ENCODE measurements at places on chromosomes 1 and 21.
A peak's percentile ranks its signal among the peaks of the same experiment; 100 is the strongest.

GRCh38 chr1:214550013-214550856 lies 1.2 kb downstream of the PTPN14 start:
- DNase-seq: peak; percentile 64

GRCh38 chr21:37415939-37416338 lies 49.4 kb downstream of the DYRK1A start:
- no peak for DNase-seq

- DNase-seq: peak; percentile 97
Measured at GRCh38 chr1:210250998-210251679, 18.5 kb downstream of the SERTAD4 start.

DNA sequence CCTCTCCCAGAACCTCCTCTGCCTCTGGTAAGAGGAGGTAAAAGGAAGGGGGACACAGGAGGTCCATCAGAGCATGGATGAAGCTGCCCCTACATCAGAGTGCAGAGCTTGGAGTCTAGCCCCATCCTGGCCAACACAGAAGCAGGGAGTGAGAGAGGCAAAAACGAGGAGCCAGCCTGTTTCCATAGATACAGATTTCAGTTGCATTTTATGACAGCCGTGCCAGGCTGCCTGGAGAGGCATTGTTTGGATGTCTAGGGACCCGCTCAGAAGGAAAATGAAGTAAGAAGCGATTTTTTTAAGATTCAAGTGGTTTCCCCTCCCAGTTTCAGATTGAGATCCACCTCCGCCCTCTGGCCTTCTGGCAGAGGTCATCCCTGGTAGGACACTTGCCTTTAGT lies 11.5 kb upstream of the GJA8 start:
- DNase-seq: no peak

DNA sequence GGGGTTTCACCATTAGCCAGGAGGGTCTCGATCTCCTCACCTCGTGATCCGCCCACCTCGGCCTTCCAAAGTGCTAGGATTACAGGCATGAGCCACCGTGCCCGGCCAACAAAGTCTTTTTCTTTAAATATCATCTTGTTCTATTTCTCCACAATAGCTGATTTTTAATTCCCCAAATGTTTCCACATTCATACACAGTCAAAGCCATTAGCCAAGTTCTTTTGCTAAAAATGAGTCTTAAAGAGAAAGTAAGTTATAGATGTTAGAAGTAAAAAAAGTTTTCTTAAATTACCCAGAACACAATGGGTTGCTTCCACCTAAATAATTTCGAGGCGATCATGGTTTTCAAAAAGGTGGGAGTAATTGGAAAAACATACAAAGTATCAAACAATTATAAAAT lies 30.6 kb downstream of the C2CD2 start:
- no peak for DNase-seq

DNA sequence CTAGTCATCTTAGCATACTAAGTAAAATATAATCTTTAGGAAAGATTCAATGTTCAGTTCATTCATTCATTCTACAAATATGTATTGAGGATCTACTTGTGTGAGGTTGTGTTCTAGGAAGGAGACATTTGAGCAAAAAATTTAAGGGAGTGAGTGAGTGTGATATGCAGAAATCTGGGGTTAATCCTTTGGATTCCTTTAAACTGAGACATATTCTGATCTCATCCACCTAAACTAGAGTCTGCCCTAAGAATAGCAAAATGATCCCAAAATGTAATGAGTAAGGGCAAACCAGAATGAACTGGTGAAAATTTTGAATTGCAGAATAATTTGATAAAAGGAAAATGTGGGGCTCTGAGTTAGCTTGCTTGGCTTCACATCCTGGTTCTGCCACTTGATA lies 8.6 kb downstream of the UBE2U start:
- DNase-seq: peak; percentile 11

DNA sequence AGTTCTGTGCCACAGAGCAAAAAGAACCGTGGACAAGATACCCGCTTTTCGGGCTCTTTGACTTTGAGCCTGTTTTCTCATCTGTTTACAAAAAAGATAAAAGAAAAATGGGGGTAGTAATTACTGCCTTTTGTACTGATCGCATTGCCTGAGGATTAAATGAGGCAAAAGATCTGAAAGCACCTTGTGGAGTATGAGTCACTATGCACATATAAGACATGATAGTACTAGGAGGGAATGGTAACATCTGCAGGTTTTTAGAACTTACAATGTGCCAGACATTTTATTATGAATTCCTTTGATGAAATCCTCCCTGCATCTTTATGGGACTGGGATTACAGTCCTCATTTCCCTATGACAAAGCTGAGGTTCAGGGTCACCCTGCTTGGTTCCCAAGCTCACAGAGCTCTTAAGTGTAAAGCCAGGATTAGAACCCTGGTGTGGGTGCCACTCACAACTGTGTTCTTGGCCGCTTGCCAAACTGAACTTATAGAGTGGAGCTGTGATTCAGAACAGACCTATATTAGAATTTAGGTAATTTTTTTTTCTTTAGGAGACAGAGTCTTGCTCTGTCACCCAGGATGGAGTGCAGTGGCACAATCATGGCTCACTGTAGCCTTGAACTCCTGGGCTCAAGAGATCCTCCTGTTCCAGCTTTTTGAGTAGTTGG lies 1.8 kb downstream of the DISC1 start:
- DNase-seq: no peak

GRCh38 chr1:178137238-178137637 lies 43.3 kb downstream of the RASAL2 start:
- DNase-seq: no peak

DNA sequence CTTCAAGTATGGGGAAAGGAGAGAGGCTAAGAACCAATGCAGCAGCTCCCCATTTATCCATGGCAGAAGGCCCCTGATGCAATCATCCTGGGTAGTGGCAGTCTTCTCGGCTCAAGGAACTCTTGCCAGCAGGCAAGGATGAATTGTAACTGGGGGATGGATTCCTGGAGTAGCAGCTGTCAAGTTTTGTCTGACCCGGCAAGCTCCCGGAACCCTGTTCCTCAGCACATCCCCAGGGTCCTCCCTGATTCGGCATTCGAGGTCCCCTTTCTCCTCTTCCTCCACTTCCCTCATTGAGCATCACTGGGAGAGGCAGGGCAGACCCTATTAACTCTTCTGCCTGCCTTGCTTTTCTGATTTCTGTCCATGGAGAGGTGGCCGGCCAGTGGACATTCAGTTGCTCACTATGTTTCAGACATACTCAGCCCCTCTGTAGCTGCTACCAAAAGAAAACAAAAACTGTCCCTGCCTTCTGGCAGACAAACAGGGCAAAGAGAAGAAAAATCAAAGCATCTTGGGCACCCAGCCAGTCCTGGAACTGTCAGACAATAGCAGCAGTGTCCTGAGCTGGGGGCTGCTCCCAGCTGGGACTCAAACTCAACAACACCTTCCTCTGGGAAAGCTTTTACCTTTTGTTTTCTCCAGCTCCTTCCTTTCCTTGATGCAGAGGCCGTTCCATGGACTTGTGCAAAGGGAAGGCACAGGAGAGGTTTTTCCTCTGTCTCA lies 5.6 kb upstream of the PTCH2 start:
- no peak for DNase-seq

DNA sequence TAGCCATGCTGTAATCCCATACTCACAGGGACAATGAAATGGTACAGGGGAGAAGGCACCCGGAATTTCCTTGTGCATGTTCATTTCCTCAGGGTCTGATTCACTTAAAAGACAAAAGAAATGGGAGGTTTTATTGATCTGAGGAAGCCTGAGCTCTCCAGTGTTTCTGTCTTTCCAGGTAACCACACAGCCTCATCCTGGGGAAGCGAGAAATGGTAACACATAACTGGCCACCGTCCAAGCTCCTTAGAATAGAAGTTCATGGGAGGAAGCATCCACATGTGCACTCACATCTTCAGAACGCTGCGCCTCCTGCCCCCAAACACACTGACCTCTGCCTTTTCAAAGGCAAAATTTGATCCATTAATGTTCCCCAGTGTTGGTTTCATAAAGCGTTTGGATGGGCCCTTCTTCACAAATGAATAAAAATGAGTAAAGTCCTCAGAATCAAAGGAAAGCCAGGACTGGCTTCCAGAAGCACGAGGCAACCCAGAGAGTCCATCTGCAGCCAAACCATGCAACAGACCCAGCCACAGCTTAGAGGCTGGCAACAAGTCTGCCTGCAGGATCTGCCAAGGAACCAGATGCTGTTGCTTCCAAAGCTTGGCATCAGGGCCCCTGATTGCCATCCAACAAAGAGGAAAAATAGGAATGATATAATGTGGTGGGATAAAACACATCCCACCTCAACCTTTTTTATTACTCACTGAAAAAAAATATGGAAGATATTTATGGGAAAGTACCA lies 120.3 kb downstream of the ZBTB18 start:
- no peak for DNase-seq

- no peak for DNase-seq
Measured at GRCh38 chr21:38478782-38479181, 19.5 kb downstream of the ERG start.

- no peak for DNase-seq
Measured at GRCh38 chr1:241457421-241457820, 62.1 kb downstream of the FH start.

DNA sequence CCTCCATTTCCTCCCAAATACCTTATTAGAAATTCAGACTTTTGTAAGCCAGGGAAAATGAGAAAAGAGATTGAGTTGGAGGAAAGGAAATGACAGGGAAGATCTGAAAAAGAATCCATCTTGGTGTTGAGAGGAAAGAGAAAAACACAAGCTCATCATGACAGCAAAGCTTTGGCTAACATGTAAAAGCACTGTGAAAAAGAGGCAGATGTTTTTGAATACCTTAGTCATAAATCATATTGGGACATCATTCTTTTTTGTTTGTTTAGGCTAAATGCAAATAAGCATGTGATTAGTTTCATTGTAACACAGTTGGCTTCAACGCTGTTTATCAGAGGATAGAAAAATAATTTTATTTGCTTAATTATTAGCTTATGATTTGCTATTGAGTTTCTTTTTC lies 64.6 kb downstream of the LHX8 start:
- no peak for DNase-seq

DNA sequence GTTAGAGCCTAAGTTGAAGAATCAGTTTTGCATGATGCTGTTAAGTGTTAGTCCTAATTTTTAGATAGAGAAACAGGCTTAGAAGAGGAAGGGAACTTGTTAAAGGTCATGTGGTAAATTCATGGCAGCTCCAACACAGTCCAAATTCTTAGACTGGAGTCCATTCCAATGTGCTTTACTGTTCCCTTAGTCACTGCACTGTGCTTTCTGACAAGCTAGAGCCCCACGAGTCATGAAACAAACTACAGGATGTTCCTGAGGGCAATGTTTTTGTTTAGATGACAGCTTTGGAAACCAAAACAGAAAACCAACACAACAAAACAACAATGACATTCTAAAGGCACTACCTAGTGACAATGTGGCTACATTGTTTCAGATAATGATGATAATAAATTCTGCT lies 23.1 kb upstream of the RGS4 start:
- no peak for DNase-seq

- no peak for DNase-seq
Measured at GRCh38 chr21:40066221-40066620, 199.0 kb downstream of the PCP4 start.

GRCh38 chr1:69567652-69568420 lies at the start of gene LRRC7:
TSS of gene LRRC7 (plus strand) at chr1:69567922. CDS start at chr1:69568640, 718 bp downstream.
- DNase-seq: no peak

- DNase-seq: no peak
Measured at GRCh38 chr1:22154626-22155025, 11.7 kb upstream of the WNT4 start.

DNA sequence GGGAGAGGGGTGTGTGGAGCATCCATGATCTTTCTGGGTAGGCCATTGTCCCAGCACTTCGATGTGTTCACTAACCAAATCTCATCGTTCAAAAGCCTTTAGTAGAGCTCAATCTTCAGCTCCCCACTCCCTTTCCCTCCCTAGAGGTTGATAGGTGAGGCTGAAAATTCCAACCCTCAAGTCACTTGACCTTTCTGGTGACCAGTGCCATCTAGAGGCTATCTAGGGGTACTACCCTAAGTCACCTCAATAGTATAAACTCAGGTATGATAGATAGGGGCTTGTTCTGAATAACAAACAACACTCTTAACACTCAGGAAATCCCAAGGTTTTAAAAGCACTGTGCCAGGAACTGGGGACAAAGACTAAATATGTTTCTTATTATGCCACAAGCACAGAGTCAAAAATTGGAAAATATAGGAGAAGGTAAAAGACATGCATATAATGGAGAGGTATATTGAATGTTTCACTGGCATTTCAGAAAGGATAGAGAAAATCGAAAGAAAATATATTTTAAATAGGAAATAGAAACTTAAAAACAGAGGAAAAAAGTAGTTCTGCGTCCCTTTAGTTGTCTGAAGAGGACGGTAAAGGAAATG lies 42.9 kb upstream of the CD53 start:
- peak; percentile 39 for DNase-seq

DNA sequence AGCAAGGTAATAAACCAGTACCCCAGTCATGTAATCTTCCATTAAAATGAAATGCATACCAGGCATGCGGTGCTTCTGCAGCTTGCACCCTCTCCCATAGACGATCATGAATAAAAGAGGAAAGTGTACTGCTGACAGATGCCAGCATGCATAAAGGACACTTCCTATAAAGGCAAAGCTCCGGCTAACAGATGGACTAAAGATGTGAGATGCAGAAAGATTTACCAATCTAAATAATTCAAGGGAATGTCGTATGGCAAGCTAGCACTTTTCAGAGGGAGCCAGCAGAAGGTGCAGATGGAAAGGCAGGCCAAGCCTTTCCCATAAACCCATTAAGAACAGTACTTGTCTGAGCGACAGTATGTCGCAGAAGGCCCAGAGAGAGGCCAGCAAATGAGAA lies 542.0 kb downstream of the NUF2 start:
- no peak for DNase-seq

Data from ACHN (cell line).